SK-N-DZ (cell line): ENCODE measurements at places on chromosomes 12 and 14.

DNA sequence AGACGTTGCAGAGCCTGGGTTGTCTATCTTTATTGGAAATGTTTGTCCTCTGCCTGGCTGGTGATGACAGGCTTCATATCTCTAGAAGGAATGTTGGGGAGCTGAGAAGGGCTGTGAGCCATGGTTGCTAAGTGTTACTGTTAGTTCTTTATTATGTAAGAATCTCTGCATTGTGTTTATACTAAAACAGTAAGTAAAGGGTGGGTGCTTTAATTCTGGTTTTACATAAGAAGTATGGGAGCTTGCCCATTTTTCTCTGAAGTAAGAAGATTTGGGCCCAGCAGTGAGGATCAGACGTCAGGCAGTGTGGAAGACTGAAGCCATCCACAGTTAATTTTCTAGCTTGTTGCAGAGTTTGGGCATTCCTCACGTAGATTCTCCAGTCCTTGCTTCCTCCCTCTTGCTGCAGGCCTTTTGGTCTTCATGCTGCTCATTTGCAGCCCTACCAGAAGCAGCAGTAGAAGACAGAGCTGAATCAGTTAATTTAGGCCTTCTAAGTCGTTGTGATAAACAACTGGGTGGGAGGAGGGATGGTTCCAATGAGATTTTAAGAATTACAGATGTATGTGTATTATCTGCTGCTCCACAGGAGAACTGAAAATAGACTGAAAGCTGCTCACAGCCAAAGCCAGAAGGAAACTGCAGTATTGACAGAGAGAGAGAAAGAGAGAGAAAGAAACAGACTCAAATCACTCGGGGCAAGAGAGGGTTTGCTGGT is 21.4 kb downstream of the WNT5B start:
- no peak for DNase-seq

- DNase-seq, result no peak
Observed at GRCh38 chr12:4032924-4033615, 159.9 kb upstream of the PARP11 start.

DNA sequence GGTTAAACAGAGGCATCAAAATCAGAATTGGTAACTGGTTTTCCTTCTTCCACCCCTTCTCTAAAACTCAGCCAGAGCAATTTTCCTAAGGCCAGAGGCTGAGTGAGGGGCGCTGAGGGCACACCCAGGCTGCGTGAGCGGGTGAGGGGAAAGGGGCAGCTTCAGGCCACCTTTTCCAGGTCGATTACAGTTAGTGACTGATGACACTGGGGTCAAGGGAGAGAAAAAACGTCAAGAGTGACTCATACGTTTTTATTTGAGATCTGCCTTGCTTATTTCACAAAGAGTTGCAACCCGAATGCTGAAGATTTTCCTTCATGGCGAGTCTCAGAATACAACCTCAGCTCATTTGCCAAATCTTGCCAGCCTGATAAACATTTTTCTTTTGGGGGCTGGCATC is 46.7 kb upstream of the EVL start:
- DNase-seq, result no peak

GRCh38 chr12:120118321-120119061 is 1.9 kb upstream of the RAB35 start:
- DNase-seq, result no peak

GRCh38 chr12:76679778-76680177 is 84.1 kb upstream of the ZDHHC17 start:
- no peak for DNase-seq

- peak; percentile 61 for DNase-seq
Observed at GRCh38 chr14:86311151-86311550, 781.2 kb downstream of the FLRT2 start.

DNA sequence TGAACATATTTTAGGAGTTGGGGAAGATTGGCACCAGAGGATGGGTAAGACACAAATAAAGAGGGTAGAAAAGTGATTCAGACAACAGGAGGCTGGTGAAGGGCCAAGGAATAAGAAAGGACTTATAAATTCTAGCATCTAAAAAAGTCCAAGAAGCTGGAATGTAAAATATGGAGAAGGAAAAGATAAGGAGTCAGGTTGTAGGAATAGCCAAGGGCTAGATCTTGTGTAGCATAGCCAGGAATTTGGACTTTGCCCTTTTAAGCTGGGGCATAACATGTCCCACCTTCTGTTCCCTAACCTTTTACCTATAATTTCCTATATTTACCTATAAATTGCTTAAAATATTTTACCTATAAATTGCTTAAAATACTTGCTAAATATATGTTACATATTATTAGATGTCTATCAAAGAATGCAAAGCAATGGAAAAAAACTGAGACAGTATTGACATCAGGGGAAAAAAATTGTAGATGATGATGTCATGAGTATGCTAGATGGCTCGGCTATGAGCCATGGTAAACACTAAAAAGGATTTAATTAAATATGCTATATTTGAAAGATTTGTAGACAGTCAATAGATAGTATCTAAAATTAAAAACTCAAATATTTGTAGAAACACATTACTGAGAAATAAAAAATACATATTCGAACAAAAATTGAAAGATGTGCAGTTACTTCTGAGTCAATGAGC is 99.7 kb upstream of the PLEKHG7 start:
- no peak for DNase-seq

- DNase-seq, result no peak
Observed at GRCh38 chr12:19800884-19801283, 361.6 kb downstream of the AEBP2 start.

- DNase-seq, result no peak
Observed at GRCh38 chr14:102985665-102986064, 63.2 kb downstream of the AMN start.

DNA sequence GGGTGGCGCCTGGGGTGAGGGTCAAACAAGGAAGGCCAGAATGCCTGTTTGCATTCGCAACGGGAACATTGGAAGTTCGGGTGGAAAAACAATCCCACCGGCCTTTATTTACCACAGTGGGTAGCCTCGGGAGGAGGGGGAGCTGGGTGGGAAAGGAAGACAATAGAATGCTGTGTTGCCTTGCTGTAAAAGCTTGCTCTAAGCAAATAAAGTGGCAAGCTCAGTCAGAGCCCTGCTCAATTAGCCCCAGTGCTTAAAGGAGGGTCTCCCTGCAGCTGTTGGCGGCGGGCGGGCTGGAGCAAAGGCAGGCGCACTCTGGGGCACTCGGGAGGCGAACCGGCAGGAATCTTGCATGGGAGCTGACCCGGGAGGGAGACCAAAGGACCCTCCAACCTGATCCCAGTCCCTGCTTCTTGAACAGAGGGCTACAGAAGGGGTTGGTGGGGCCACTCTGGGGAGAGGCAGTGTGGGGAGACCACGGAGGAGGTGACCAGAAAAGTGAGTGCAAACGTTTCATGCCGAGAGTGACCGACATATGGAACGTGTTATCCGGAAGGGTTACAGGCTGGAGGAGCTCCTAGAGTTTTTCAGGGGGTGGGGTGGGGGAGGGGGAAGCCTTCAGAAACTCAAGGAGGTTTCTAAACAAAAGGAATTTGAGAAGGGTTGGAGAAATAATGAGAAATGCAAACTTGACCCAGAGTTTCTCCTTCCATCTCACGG is 48.5 kb downstream of the NTF3 start:
- no peak for DNase-seq

DNA sequence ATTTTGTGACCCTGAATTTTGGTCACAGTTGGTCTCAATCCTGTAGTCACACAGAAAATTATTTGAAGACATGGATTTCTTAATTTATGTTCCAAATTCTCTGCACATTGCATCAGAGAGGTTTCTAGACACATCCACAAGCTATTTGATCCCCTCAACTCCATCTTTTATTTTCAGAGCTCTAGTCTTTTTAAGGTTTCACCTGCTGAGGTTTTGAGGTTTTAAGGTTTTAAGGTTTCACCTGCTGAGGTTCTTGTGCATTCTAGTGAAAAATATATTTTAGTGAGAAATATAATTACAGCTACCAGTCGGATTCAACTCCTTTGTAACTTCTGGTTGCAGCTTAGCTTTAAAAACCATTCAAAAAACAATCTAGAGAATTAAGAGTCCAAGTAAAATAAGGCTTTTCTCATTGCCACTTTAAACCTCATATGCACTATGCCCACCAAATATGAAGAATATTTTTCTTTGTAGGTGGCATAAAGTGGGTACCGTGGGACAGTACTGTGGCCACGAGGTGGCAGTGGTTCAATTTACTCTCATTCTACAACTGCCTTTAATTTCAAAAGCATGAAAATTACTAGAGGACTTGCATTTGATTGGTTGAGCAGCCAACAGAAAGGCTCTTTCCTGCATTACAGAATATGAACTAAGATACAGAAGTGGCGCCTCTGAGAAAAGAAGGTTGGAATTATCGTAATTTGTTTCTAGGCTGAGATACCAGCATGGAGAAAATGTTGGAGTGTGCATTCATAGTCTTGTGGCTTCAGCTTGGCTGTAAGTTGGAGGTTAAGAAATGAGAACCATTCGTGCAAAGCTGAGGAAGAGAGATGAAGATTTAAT is 366.5 kb upstream of the OR4E1 start:
- no peak for DNase-seq

- no peak for DNase-seq
Observed at GRCh38 chr12:109770861-109771670, 57.4 kb downstream of the FAM222A start.

DNA sequence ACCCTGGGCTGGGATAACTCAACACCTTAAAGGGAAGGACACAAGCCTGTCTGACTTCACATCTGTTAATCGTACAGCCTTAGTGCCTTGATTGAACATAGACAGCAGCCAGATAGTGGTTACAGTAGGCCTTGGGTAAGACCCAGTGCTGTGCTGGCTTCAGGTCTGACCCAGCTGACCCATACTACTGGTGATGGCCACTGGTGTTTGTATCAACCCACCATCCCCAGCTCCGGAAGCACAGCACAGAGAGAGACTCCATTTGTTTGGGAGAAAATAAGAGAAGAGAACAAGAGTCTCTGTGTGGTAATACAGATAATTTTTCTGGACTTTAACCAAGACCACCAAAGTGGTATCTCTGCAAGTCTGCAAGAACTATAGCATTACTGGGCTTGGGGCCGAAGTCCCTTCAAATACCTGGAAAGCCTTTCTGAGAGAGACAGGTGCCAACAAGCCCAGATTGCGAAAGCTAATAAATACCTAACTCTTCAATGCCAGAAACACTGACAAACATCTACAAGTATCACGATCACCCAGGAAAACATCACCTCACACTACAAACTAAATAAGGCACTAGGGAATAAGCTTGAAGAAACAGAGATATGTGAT is 330.1 kb upstream of the GARIN2 start:
- DNase-seq, result no peak

DNA sequence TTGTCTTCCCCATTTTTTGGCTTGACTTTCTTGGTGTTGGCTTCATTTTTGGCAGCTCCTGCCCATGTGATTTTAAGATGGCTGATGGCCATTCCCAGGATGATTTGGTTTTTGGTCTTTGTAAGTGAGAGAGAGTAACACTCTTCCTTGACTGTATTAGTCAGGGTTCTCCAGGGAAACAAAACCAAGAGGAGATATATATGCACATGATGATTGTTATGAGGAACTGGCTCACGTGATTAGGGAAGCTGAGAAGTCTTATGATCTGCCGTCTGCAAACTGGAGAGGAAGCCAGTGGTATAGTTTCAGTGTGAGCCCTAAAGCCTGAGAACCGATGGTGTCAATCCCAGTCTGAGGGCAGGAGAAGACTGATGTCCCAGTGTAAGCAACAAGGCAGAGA is 146.6 kb downstream of the NRXN3 start:
- no peak for DNase-seq

- DNase-seq, result no peak
Observed at GRCh38 chr12:111197376-111197944, 171.4 kb downstream of the PHETA1 start.

DNA sequence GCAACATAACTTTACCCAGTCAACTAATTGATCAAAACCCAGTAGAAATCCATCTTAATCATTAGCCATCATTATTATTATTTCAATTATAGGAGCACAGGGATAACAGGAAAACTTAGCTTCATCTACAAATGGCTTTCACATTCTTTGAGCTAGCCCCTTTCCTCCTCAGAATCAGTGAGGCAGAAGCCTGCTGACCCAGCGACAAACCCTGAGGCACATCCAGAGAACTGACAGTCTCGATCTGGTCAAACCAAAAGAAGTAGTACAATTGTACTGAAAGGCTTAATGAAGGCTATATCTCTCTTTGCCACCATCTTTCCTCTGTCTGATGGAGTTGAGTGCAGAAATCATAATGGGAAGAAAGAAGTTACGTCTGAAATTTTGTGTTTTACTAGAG is 109.8 kb upstream of the ARID2 start:
- no peak for DNase-seq

DNA sequence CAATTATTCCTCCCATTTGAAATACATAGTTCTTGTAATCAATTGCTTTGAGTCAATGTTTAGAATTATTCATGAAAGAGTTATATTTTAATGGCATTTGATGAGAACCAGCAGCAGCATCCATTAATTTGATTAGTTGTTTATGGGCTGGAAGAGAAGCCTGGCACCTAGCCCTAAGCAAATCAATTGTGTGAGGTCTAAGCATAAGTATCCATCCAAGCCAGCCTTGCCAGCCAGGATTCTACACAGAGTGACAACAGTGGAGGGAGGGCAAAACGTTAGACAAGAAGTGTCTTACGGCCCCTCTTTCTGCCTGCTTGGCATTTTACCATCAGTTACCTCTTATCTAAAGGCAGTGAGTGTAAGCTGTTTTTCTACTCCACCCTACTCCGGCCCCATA is 478.5 kb downstream of the NELL2 start:
- DNase-seq, result no peak

DNA sequence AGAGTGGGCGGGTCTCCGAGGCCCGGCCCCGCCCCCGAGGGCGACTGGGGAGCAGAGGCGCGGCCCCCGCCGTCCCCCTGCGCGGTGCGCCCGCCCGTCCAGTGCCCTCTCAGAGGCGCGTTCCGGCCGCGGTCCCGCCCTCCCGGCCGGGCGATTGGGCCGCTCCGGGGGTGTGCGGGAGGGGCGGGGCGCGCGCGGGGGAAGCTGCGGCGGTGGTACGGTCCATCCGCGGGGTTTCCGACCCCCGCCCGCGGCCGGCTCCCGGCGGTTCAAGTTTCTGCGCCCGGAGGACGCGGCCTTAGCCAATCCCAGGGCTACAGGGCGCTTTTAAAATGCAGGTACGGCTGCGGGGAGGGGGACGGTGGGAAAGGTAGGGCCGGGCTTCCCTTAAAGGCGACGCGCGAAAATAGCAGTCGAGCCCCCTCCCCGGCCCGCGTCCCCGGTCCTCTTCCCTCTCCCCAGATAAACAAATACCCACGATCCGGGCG is 315 bp upstream of the CCDC85C start:
- DNase-seq, result peak; percentile 89

DNA sequence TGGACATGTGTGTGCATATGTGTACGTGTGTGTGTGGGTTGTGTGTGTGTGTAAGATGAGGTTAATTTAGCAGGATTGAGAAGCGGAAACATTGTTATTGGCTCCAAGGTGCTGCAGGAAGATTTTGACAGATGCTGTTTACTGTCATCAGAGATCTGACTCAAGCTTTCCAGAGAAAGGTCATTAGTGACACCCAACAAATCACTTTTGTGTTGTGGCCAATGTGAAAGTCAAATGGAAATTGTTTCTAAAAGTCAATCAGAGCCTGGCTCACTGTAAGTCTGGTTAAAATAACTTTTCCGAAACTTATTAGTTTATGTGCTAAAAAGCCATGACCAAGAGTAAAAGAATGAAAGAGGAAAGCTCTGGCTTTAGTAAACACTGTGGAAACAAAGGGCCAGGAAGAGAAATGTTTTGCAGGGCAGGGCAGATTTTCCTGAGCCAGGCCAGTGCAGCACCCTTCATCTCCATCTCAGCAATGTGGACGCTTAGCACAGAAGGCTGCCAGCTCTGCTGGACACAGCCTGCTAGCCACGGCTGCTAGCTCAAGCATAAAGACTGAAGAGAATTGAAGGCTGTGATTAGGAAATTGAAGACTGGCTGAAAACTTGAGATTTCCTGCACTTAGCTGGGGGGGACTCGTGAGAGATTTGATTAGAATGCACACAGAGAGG is 235.8 kb downstream of the NEDD1 start:
- DNase-seq, result peak; percentile 25
